Progenitor cell of endocrine pancreas (in vitro differentiated cells): ENCODE measurements at places on chromosomes 3 and 15. TPM values are rescaled to one million over a fixed set of nuclear protein-coding genes. Genes with fewer than 3 reads are reported as not detected.

- peaks cover 63% of the 10 kb centered on the region for H3K4me1 ChIP-seq
- H3K27ac ChIP-seq = peak overlapping the region; percentile 80
- DNase-seq = no peak
- H3K27me3 ChIP-seq = no peaks in the 10 kb centered on the region
- no peak overlapping the region for H3K4me3 ChIP-seq
- H3K36me3 ChIP-seq = peaks cover 6% of the 10 kb centered on the region
Observed at GRCh38 chr3:169297214-169297613, 366.3 kb downstream of the MECOM start.

- no peaks in the 10 kb centered on the region for H3K36me3 ChIP-seq
- no peaks in the 10 kb centered on the region for H3K27me3 ChIP-seq
Observed at GRCh38 chr3:72319194-72320094, 528.8 kb downstream of the SHQ1 start.

- peaks cover 9% of the 10 kb centered on the region for H3K36me3 ChIP-seq
- H3K27ac ChIP-seq = no peak overlapping the region
- H3K27me3 ChIP-seq = no peaks in the 10 kb centered on the region
- H3K4me1 ChIP-seq = peaks cover 11% of the 10 kb centered on the region
- DNase-seq = no peak
- H3K4me3 ChIP-seq = no peak overlapping the region
Observed at GRCh38 chr3:62462104-62462762, 88.9 kb upstream of the FEZF2 start.

GRCh38 chr3:15576475-15576874, 24.9 kb downstream of the HACL1 start:
- no peaks in the 10 kb centered on the region for H3K27me3 ChIP-seq
- peaks cover 19% of the 10 kb centered on the region for H3K4me1 ChIP-seq
- H3K4me3 ChIP-seq = no peak overlapping the region
- DNase-seq = no peak

- no peak overlapping the region for H3K27ac ChIP-seq
- H3K4me1 ChIP-seq = peaks cover 6% of the 10 kb centered on the region
- H3K4me3 ChIP-seq = no peak overlapping the region
- peaks cover 6% of the 10 kb centered on the region for H3K27me3 ChIP-seq
Observed at GRCh38 chr15:38042707-38043445, 108.4 kb downstream of the TMCO5A start.

GRCh38 chr15:97350813-97351212, 609.7 kb upstream of the ARRDC4 start:
- no peaks in the 10 kb centered on the region for H3K4me1 ChIP-seq
- H3K36me3 ChIP-seq = peaks cover 6% of the 10 kb centered on the region
- no peaks in the 10 kb centered on the region for H3K27me3 ChIP-seq
- H3K4me3 ChIP-seq = no peak overlapping the region
- DNase-seq = no peak

DNA sequence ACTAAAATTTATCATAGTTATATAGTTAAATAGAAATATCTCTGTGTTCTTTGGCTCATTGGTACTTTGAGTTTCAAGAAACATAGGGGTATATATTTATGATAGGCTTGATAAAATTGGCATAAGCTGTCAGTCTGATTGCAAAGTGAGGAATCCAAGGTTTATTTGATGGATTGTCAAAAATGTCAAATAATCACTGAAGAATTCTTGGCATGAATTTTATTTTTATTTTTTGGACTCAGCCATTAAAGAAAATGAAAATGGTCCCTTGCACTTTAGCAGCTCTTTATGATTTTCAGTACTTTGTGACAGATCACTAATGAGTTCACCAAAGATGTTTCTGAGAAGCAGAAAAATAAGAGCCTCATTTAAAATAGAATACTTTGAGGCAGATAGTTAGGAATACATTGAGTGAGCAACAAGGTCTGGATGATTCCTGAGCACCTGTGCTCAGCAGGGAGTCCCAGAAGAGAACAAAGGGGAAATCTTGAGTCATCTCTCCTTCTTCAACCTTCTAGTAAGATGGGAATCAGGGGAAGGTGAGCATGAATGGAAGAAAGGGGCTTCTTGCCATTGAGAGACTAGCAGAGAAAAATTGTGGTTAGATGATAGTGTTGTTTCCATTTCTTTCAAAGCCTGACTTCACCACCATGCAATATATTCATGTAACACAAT, 85.3 kb upstream of the VEPH1 start:
- H3K4me3 ChIP-seq = no peak overlapping the region
- no peak overlapping the region for H3K27ac ChIP-seq
- H3K27me3 ChIP-seq = no peaks in the 10 kb centered on the region
- H3K4me1 ChIP-seq = no peaks in the 10 kb centered on the region
- H3K36me3 ChIP-seq = peaks cover 2% of the 10 kb centered on the region

GRCh38 chr3:166455744-166456143, 618.5 kb upstream of the BCHE start:
- no peak for DNase-seq
- H3K27ac ChIP-seq = no peak overlapping the region

DNA sequence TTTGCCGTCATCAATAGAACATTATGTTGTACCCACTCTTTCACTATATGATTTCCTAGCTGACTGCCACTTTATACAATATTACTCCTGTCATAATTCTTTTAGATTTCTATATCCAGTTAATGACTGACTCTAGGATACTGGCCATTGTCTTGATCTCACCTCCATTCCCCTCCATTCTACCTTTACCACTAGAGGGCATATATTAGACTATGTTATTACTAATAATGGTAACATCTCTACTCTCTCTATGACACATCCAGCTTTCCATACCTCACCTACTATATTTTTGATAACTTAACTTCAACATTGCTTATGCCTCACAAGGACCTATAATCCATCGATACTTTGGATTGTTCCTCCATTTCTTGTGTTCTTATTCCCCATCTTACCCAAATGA, 31.4 kb upstream of the POU1F1 start:
- H3K4me3 ChIP-seq = no peak overlapping the region
- H3K4me1 ChIP-seq = peaks cover 10% of the 10 kb centered on the region
- no peak overlapping the region for H3K27ac ChIP-seq
- H3K27me3 ChIP-seq = no peaks in the 10 kb centered on the region
- no peak for DNase-seq

- H3K36me3 ChIP-seq = no peaks in the 10 kb centered on the region
- H3K27ac ChIP-seq = no peak overlapping the region
- H3K4me1 ChIP-seq = peaks cover 7% of the 10 kb centered on the region
- no peak for DNase-seq
- no peak overlapping the region for H3K4me3 ChIP-seq
Observed at GRCh38 chr15:93478947-93479346, 389.9 kb upstream of the RGMA start.

The IFT57 gene
- 63.8 and 70.5 TPM in 2 replicates for total RNA-seq

The KNG1 gene
- not detected in 2 replicates for total RNA-seq

The NR2E3 gene
- total RNA-seq = 0.47 TPM in 1 of 2 replicates, not detected in the other

The PIERCE2 gene
- 4.7 and 5.8 TPM in 2 replicates for total RNA-seq

The CSPG4 gene
- 0.41 and 0.51 TPM in 2 replicates for total RNA-seq

The RTP1 gene
- not detected in 2 replicates for total RNA-seq
